ENCODE measurements at places on chromosomes 16 and 17. TPM values are rescaled to one million over a fixed set of nuclear protein-coding genes. Genes with fewer than 3 reads are reported as not detected.

The MAP2K4 gene
- 27.3 TPM for total RNA-seq

The SDK2 gene
- not detected for total RNA-seq

The SDF2 gene
- 62.8 TPM for total RNA-seq

The IL17C gene
- total RNA-seq, result not detected

The CES5A gene
- not detected for total RNA-seq

The HOXB7 gene
- 6.9 TPM for total RNA-seq

The KRT33B gene
- total RNA-seq, result not detected

The HOXB5 gene
- 0.25 TPM for total RNA-seq

The CIAPIN1 gene
- 88.7 TPM for total RNA-seq

The SOX8 gene
- 0.16 TPM for total RNA-seq

The KIF2B gene
- total RNA-seq, result not detected

The TMC7 gene
- total RNA-seq, result 6.6 TPM

The KRT12 gene
- not detected for total RNA-seq

The GALR2 gene
- total RNA-seq, result not detected

The LYRM1 gene
- total RNA-seq, result 64.9 TPM

The TEDC2 gene
- 5.9 TPM for total RNA-seq

The HSPB9 gene
- not detected for total RNA-seq

The MYH1 gene
- total RNA-seq, result not detected

The CCL4 gene
- not detected for total RNA-seq

The KRTAP2-3 gene
- not detected for total RNA-seq

The HCRT gene
- total RNA-seq, result not detected

The IGSF6 gene
- total RNA-seq, result not detected

The BCAR1 gene
- 200 TPM for total RNA-seq

The TNFSF13 gene
- 0.81 TPM for total RNA-seq

The SSTR5 gene
- 0.50 TPM for total RNA-seq

The CCL3 gene
- not detected for total RNA-seq

The ADAM11 gene
- 0.13 TPM for total RNA-seq

The DPEP3 gene
- not detected for total RNA-seq

The NOS2 gene
- not detected for total RNA-seq

The USP31 gene
- 29.3 TPM for total RNA-seq

The TMIGD1 gene
- not detected for total RNA-seq

The MPP3 gene
- total RNA-seq, result 3.4 TPM

The FOXL1 gene
- total RNA-seq, result 0.81 TPM

The CDT1 gene
- total RNA-seq, result 8.5 TPM

The NGFR gene
- not detected for total RNA-seq

The ACLY gene
- 217 TPM for total RNA-seq

The EVI2A gene
- total RNA-seq, result 0.16 TPM

The C17orf78 gene
- total RNA-seq, result not detected

The CA7 gene
- not detected for total RNA-seq

The HLF gene
- total RNA-seq, result not detected

The PRRT2 gene
- 0.25 TPM for total RNA-seq

The ATP1B2 gene
- total RNA-seq, result not detected

The RAB26 gene
- total RNA-seq, result 0.49 TPM
